ENCODE measurements at places on chromosomes 13 and 19. TPM values are rescaled to one million over a fixed set of nuclear protein-coding genes. Genes with fewer than 3 reads are reported as not detected.

- H3K27me3 ChIP-seq = no peaks in the 10 kb centered on the region
- no peak for DNase-seq
- no peak overlapping the region for H3K4me3 ChIP-seq
- no peak overlapping the region for H3K27ac ChIP-seq
- H3K4me1 ChIP-seq = no peaks in the 10 kb centered on the region
- H3K36me3 ChIP-seq = no peaks in the 10 kb centered on the region
These were observed 210.4 kb upstream of the ZNF536 start for GRCh38 chr19:30161770-30162169.

- H3K36me3 ChIP-seq = no peaks in the 10 kb centered on the region
- H3K27ac ChIP-seq = no peak overlapping the region
- no peak for DNase-seq
- no peaks in the 10 kb centered on the region for H3K27me3 ChIP-seq
- H3K4me3 ChIP-seq = no peak overlapping the region
These were observed 142.3 kb downstream of the PCCA start for GRCh38 chr13:100231176-100231575.

DNA sequence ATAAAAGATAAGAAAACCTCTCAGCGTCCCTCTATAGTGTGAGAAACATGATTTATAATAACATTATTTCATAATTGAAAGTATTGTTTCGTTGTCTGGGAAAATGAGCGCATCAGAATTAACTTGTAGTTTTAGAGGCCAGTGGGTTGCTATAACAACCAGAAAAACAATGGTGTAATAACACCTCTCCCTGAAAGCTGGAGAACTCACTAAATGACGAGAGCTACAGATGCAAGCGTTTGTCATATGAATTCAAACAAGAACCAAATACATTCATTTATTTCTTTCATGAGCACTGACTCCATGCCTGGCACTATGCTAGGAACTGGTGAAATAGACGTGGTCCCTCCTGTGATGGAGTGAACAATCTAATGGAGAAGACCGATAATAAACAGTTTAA, 16.3 kb downstream of the KBTBD7 start:
- H3K27ac ChIP-seq = peak overlapping the region; percentile 55
- no peaks in the 10 kb centered on the region for H3K36me3 ChIP-seq
- DNase-seq = no peak
- H3K4me3 ChIP-seq = no peak overlapping the region
- H3K27me3 ChIP-seq = no peaks in the 10 kb centered on the region
- no peaks in the 10 kb centered on the region for H3K4me1 ChIP-seq

DNA sequence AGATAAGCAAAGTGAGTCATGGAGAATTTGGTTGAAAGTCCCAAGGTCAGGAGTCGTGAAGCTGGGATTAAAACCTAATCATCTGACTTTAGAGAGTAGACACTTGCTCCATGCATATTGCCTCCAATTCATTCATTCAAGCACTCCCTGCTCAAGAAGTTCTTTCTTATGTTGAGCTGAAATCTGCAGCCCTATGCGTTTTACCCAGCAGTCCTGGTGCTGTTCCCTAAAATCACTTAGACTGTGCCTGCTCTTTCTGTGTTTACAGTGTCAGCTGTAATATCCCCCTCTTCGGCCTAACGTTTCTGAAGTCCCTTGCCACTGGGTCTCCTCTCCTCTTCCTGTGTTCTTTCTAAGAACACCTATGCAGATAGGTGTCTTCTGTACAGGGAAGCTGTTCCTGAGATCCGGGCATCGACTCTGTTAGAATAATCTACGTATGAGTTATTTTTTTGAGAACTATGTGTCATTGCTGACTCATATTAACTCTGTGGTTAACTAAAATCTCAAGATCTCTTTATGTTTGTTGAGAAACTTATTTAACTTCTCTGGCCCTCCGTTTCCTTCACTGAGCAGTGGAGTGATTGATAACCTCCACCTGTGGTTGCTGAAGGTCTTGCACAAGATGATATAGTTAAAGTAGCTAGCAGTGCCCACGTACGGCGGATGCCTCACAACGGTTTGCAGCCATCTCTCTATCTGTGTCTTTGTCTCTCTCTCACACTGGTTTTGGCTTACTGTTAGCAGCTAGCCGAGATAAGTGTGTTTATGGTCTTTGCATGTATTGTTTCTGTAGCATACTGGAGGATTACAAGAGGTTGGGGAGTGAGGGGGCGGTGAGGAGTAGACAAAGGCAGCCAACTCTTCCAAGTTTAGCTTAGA, 4.7 kb downstream of the ALOX5AP start:
- no peaks in the 10 kb centered on the region for H3K27me3 ChIP-seq
- H3K4me1 ChIP-seq = peaks cover 38% of the 10 kb centered on the region
- peak overlapping the region; percentile 72 for H3K27ac ChIP-seq
- H3K36me3 ChIP-seq = no peaks in the 10 kb centered on the region

GRCh38 chr19:49774969-49775368, 8.2 kb downstream of the AP2A1 start:
- no peaks in the 10 kb centered on the region for H3K4me1 ChIP-seq
- DNase-seq = no peak
- H3K27ac ChIP-seq = no peak overlapping the region
- H3K4me3 ChIP-seq = no peak overlapping the region

UBE2M gene
- total RNA-seq = 53.8 TPM

DNA sequence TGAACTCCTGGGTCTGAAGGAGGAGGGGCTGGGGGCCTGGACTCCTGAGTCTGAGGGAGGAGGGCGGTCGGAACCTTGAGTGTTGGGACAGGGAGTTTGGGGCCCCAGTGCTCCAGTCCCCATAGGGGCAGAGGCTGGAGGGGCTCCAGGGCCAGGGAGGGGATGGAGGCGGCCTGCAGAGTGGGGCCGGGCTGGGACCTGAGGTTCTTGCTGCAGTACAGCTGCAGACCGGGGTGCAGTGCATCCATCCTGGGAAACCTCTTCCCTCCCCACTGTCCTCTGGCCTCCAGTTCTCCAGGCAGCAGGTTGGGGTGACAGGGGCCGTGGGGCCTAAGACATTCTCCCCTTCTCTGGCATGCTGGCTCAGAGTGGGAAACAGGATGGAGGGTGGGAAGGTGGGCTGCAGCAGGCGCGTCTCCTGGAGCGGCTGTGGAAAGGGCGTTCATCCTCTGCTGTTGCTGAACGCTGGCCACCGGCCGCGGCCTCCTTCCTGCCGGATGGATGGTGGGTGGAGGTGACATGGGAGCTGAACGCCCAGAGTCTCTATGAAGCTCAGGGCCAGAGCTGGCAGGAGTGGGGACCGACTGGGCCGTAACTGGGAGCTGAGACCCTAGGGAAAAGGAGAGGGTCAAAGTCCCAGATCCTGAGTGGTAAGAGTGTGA, 1.6 kb downstream of the BRSK1 start:
- no peaks in the 10 kb centered on the region for H3K27me3 ChIP-seq
- H3K36me3 ChIP-seq = no peaks in the 10 kb centered on the region
- no peak overlapping the region for H3K27ac ChIP-seq
- H3K4me1 ChIP-seq = peaks cover 3% of the 10 kb centered on the region

DNA sequence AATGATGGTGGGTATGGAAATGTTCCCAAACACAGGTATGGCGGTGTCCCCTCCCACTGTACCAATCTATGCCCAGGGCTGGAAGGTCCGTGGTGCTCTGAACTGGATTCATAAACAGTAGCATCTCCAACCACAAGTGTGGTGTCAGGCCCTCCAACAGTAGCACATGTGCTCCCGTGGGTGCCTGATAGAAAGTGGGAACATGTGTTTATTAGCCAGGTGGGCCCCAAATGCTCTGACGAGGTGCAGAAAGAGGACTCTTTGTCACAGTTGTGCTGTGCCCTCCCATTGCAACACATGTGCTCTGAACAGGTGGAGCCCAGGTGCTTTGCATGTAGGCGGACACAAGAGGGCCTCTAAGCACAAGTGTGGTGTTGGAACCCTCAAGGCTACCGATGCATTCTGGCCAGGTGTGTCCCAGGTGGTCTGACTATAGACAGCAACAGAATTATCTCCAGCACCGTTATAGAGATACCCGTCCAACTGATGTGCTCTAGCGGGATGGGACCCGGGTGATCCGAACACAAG, 75.4 kb upstream of the ZNF30 start:
- peak; percentile 31 for DNase-seq
- no peaks in the 10 kb centered on the region for H3K4me1 ChIP-seq
- no peaks in the 10 kb centered on the region for H3K36me3 ChIP-seq

SULT2B1 gene
- 20.4 TPM for total RNA-seq

DNA sequence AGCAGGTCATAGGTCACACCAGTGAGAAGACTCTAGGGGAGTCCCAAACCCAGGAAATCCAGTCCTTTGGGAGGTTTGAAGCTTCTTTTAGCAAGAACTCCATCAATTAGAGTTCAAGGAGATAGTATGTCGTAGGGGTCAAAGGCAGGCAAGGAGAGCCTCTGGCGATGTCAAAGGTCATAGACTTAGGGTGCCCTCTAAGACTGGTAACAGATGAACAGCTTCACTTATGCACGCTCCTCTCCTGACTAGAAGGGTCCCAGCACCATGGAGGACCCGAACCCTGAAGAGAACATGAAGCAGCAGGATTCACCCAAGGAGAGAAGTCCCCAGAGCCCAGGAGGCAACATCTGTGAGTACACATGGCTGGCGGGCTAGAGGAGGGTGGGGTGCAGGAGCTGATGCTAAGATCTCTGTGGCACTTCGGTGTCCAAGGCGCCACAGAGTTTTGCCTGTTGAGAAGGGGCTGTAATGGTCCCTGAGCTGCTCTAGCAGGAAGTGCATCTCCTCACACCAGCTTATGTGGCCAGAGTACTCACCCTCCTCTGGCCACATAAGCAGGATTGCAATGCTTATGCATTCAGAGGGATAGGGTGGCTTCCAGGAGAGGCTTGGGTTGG, 557 bp downstream of the ZNF576 start:
- H3K27me3 ChIP-seq = no peaks in the 10 kb centered on the region
- peak overlapping the region; percentile 99 for H3K27ac ChIP-seq
- H3K36me3 ChIP-seq = peaks cover 54% of the 10 kb centered on the region
- peak overlapping the region; percentile 75 for H3K4me3 ChIP-seq

MAST1 gene
- total RNA-seq = not detected

- no peaks in the 10 kb centered on the region for H3K36me3 ChIP-seq
- H3K4me1 ChIP-seq = no peaks in the 10 kb centered on the region
- no peak overlapping the region for H3K4me3 ChIP-seq
- peaks cover 43% of the 10 kb centered on the region for H3K27me3 ChIP-seq
- no peak overlapping the region for H3K27ac ChIP-seq
These were observed 850 bp upstream of the KLK11 start for GRCh38 chr19:51027126-51027806.

EID2 gene
- total RNA-seq = 13.5 TPM

GRCh38 chr13:62919491-62919890, 1503.8 kb upstream of the PCDH20 start:
- H3K36me3 ChIP-seq = no peaks in the 10 kb centered on the region
- no peaks in the 10 kb centered on the region for H3K4me1 ChIP-seq
- H3K27me3 ChIP-seq = no peaks in the 10 kb centered on the region

C19orf73 gene
- total RNA-seq = 1.5 TPM

GRCh38 chr13:100361504-100361903, 227.1 kb downstream of the GGACT start:
- no peaks in the 10 kb centered on the region for H3K36me3 ChIP-seq
- no peaks in the 10 kb centered on the region for H3K4me1 ChIP-seq
- no peak overlapping the region for H3K27ac ChIP-seq
- DNase-seq = no peak

DNA sequence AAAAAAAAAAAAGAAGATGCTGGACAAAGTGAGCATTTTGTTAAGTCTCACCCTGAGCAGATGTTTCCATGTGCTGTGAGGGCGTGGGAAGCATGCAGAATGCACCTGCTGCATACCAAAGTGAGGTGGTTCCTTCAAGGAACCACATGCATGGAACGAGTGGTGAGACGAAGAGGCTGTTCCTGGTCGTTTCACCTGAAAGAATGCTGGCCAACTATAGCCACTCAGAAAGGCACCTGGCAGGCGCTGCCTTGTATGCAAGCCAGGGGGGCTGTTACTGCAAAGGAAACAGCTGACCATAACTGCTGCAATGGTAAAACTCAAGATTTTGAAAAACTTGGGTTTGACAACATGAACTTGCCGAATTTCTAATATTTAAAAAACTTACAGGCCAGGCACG, 14.7 kb downstream of the MIER2 start:
- peak; percentile 19 for DNase-seq
- H3K27ac ChIP-seq = no peak overlapping the region
- H3K27me3 ChIP-seq = no peaks in the 10 kb centered on the region
- H3K4me3 ChIP-seq = no peak overlapping the region

ZNF296 gene
- total RNA-seq = 1.7 TPM

OR7C2 gene
- not detected for total RNA-seq

DNA sequence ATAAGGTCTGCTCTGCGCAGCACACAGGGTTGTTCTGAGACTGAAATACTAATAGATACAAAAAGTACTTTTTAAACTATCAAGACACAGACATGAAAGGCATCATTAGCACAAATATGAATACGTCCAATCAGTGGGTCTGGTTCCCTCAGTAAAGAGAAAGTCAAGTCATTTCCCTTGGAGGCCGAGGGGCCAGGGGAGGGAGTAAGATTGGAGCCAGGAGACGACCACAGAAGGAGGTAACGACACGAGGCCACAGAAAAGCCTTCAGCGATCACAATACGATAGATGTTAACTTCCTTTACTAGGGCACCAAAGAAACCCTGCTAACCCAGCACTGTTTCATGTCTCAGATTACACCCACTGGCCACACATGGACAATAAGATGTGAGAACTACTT, 5.3 kb downstream of the CARS2 start:
- H3K36me3 ChIP-seq = peaks cover 51% of the 10 kb centered on the region
- H3K27me3 ChIP-seq = no peaks in the 10 kb centered on the region
- DNase-seq = no peak
- H3K4me1 ChIP-seq = peaks cover 30% of the 10 kb centered on the region
- H3K27ac ChIP-seq = no peak overlapping the region

- no peaks in the 10 kb centered on the region for H3K4me1 ChIP-seq
- no peaks in the 10 kb centered on the region for H3K27me3 ChIP-seq
- H3K4me3 ChIP-seq = no peak overlapping the region
- no peaks in the 10 kb centered on the region for H3K36me3 ChIP-seq
- DNase-seq = no peak
- H3K27ac ChIP-seq = no peak overlapping the region
These were observed 2.6 kb downstream of the LRFN1 start for GRCh38 chr19:39318071-39318470.

GRCh38 chr19:39253374-39254149, 4.9 kb upstream of the IFNL4 start:
- no peak overlapping the region for H3K4me3 ChIP-seq
- no peak for DNase-seq
- H3K27ac ChIP-seq = no peak overlapping the region
- no peaks in the 10 kb centered on the region for H3K4me1 ChIP-seq
- no peaks in the 10 kb centered on the region for H3K36me3 ChIP-seq

ZNF526 gene
- 9.6 TPM for total RNA-seq

DNA sequence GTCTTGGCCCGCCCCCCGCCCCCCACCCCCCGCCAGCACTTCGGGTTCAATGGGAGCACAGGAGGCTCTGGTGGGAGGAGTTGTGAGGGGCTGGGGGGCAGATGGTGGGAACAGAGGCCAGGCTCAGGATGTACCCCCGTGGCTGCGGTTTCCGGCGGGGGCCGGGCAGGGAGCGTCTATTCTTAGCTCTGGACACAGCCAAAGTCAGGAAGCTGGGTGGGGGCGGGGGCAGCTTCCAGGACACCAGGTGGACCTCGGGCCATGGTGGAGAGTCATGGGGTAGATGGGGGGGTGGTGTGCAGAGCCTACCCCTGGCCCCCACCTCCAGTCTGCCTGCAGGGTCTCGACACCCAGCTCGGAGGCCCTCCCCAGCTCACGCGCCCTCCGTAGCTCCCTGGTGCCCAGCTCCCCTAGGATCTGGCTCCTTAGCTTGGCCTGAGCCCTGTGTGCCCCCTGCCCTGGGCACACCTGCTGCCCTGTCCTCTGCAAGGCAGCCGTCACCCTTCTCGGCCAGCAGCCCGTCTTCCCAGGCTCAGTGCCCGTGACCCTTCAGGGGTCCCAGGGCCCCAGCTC, 2.2 kb upstream of the TBXA2R start:
- peaks cover 28% of the 10 kb centered on the region for H3K36me3 ChIP-seq
- H3K4me1 ChIP-seq = peaks cover 27% of the 10 kb centered on the region
- peak overlapping the region; percentile 59 for H3K27ac ChIP-seq
- no peak for DNase-seq
